CD4-positive, alpha-beta T cell treated with Interferon gamma for 1 hour (primary cell): ENCODE measurements at places on chromosomes 6 and 20.
A peak's percentile ranks its signal among the peaks of the same experiment; 100 is the strongest.

DNA sequence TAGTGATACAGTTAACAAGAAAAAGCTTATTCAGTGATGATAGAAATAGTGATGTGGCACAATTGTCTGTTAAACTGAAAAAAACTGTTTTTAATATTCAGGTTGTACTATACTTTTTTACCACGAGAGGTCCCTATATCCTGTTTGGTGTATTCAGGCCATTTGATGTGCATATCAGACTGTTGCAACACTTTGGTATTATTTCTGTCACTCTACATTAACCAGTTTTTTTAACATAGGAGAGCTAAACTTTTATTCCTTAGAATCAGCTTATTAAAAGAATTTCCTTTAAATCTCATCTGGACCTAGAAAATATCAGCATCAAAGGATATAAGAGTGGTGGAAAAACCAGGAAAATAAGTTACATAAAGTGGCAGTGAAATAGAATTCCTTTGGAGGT, 36.8 kb downstream of the TSPYL4 start:
- no peak for DNase-seq

GRCh38 chr6:161333410-161333809, 59.5 kb upstream of the AGPAT4 start:
- no peak for DNase-seq

- DNase-seq, result no peak
These were observed 9.1 kb upstream of the YTHDF1 start for GRCh38 chr20:63225082-63225454.

GRCh38 chr6:17458966-17459365, 65.6 kb downstream of the CAP2 start:
- DNase-seq, result no peak

- no peak for DNase-seq
These were observed 125.9 kb upstream of the INSM1 start for GRCh38 chr20:20241976-20242375.

DNA sequence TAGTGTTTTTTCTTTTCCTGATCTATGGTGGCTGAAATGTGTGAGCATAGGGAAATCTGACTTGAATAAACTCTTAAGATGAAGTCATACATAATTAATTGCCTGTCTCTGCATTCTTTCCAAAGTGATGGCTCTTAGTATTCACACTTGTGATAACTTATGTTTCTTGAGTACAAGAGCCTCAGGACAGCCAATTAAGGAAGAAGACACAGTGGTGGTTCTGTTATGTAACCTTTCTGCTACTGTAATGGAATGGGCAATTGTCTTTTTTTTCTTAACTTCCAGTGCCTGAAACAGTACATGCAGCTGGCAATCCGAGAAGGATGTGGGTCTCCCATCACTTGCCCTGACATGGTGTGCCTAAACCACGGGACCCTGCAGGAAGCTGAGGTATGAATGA, 40.1 kb downstream of the RNF144B start:
- DNase-seq, result no peak

DNA sequence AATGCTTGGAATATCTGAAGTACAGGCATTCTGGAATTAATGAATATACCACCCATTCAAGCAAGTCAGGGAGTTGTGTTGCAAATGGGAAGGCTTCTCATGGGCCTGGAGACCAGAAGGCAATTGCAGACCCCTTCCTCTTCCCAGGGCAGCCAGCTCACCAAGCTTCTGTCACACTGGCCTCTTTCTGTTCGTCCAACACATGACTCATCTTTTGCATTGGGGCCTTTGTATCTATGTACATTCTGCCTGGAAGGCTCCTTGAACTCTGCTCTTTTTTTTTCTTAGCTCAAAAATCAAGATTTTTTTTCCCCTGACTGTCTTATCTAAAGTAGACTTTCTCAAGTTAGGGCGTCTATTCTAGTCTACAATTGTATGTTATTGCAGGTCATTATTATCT, 132.9 kb upstream of the MYLIP start:
- DNase-seq, result no peak

DNA sequence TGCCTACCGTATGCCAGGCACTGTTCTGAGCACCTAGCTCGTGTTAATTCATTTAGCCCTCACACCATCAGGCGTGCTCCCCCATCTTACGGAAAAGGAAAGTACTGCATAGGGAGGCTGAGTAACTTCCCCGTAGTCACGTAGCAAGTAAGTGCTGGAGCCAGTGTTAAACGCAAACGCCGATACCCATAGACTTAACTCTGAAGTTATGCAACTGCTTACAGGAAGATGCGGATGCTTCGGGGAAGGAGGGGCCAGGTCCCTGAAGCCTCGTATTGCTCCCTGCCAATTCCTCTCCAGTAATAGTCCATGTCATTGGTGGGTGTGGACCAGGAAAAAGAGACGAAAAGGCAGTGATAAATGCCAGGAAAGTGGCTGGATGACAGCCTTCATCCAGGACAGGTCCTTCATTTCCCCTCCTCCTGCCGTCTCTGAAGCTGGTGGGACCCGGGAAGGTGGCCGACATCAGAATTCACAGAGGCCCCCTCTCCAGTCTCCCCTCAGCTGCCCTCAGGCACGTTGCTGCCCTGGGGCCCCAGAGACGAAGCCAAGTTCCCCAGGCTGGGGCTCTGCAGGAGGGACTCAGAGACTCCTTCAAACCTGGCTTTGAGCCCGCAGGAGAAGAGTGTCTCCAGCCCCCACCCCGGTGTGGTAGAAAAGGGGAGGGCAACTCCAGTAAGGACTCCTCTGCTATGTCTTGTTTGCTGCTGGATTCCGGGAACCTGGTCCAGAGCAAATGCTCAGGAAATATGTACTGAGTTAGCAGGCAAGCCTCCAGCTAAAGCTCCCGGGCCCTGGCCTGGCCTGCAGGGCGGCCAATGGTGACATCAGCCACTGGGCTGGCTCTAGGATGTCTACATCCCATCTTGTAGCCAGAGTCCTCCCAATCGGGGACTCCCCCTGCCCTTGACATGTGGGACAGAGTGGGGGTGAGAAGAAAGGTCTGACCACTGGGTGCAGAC, 37.8 kb downstream of the RAB44 start:
- peak; percentile 72 for DNase-seq

DNA sequence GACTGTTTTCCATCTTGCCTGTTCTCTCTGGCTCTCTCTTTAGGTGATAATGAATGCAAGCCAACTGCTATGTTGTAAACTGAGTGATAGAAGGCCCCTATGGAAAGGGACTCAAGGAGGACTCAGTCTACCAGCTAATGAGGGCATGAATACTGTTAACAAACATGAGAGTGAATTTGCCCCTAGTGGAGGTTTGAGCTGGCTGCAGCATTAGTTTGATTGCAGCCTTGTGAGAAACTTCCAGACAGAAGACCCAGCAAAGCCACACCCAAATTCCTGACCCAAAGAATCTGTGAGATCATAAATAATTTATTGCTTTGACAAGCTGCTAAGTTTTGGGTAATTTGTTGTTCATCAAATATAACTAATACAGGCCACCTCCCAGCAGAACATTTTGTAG, 50.0 kb upstream of the PLCB1 start:
- DNase-seq, result no peak

- DNase-seq, result no peak
These were observed 80.5 kb downstream of the TNFRSF21 start for GRCh38 chr6:47229255-47229654.

GRCh38 chr20:62737271-62737811, 28.7 kb downstream of the NTSR1 start:
- DNase-seq, result no peak

- no peak for DNase-seq
These were observed 10.7 kb downstream of the HLA-A start for GRCh38 chr6:29953001-29953441.

GRCh38 chr6:15941168-15941567, 187.7 kb upstream of the MYLIP start:
- no peak for DNase-seq

- DNase-seq, result peak; percentile 55
These were observed 123.2 kb upstream of the TMEM170B start for GRCh38 chr6:11414176-11414963.

DNA sequence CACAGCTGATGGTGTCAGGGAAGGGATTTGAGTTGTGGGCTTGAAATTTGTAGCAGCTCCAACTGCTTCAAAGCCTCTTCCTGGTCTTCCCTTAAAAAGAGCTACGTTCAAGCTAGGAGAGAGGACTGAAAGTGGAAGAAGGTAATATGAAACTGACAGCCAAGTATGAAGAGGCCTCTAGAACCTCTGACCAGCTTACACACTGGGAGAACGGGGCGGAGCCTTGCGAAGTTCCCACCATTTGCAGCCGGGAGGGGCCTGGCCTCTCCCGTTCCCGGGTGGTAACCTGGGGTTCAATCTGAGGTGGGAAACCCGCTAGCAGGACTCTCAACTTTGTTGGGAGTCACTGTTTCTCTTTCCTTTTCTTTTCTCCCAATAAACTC, 97.8 kb upstream of the PDE10A start:
- no peak for DNase-seq

GRCh38 chr6:169803271-169803811, 51.9 kb downstream of the ERMARD start:
- no peak for DNase-seq

GRCh38 chr6:6724539-6725467, 136.3 kb downstream of the LY86 start:
- peak; percentile 44 for DNase-seq

- DNase-seq, result no peak
These were observed 150.7 kb upstream of the SYNDIG1 start for GRCh38 chr20:24318569-24319352.

DNA sequence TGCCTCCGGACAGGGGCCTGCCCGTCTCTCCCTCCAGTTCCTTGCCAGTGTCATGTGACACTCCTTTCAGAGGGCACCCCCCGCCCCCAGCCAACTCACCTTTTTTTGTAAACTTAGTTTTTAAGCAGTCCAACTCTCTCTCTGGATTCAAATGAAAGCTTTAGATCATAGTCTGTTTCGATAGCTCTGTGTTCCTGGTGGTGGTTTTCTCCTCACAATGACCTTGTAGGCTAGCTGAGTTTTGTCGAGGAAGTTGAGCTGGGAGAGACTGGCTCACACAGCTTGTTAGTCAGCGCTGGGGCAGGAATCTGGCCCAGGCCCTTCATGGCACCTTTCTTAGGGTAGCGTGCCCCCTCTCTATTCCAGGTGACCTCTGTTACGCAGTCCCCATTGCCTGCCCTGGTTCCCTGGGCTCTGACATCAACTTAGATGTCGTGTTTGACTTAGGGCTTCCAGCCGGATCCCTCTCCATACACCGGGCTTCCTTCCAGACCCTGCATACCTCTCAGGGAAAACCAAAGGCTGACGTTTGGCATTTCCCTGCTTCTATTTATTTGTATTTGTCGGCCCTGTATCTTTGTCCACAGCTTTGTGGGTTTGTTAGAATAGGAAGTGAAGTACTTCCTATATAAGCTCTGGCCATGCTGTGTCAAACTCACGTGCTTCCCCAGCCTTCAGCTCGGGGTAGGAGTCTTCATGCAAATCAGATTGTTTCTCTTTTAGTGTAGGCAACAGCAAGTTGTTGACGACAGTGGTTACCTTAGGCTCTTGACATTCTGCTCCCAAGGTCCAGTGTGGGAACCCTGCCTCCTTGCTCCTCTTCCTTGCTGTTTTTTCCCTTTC, 12.7 kb downstream of the IGF2R start:
- peak; percentile 71 for DNase-seq

- no peak for DNase-seq
These were observed 188.4 kb downstream of the JARID2 start for GRCh38 chr6:15434263-15434662.

DNA sequence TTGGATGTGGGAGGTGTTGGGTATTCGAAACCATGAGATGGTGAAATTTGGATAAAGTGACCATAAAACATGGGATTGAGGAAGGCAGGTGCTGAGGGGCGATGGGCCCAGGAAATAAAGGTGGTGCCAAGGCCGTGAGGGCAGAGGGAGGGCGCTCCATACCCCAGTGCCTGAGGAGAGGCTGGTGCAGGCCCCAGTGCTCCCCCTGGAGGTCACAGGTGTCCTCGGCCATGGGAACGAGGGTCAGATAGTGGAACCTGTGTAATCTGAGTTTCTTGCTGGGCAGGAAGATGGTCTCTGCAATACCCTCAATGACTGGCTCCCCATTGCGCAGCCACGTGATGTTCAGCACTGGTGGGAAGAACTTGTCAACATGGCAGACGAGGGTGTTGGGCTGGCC, 16.2 kb downstream of the HLA-DPB1 start:
- peak; percentile 31 for DNase-seq

- no peak for DNase-seq
These were observed 45.0 kb downstream of the ADNP start for GRCh38 chr20:50886184-50886790.

GRCh38 chr6:25179051-25179778, 100.0 kb upstream of the CARMIL1 start:
- no peak for DNase-seq

DNA sequence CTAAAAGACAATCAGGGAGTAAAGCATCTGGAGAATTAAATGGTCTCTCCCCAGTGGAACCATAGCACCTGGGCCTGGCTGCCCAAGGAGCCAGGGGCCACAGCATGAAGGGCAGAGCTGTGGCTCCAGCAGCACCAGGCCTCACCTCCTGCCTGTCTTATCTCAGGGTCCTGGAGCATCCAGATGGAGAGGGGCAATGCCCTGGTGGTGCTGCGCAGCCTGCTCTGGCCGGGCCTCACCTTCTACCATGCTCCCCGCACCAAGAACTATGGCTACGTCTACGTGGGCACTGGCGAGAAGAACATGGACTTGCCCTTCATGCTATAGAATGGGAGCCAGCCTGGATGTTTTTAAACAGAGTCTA, 17.0 kb downstream of the MRPS18A start:
- DNase-seq, result no peak

DNA sequence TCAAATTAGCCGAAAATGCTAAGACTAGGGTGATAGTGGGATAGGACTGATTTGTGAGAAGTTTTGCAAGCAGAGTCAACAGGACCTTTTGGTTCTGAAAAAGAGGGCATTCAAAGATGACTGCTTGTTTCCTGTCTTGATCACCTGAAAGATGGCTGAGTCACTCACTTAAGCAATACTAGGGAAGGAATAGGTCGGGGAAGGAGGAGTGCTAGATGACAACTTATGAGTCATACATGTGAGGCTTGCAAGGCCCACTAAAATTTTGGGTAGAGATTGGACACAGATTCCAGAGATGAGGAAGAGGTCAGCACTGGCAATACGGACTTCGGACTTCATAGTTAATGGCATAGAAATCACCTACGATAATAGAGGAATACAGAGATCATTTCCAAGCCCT, 89.2 kb downstream of the FAM83B start:
- no peak for DNase-seq

DNA sequence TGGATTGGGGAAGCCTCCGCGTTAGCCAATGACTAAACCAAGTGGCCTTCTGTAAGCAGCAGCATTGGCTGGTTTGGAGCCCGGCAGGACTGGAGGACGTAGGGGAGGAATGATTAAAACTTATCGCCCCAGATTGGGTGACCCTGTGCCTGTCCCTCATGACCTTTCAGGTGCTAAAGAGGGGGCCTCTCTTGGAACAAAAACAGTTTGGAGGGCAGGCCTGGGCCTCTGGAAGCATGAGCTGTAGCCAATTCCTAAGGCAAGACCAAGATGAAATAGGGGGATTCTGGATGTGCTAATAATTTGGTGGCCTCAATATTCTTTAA, 1.4 kb downstream of the GMPR start:
- peak; percentile 43 for DNase-seq

DNA sequence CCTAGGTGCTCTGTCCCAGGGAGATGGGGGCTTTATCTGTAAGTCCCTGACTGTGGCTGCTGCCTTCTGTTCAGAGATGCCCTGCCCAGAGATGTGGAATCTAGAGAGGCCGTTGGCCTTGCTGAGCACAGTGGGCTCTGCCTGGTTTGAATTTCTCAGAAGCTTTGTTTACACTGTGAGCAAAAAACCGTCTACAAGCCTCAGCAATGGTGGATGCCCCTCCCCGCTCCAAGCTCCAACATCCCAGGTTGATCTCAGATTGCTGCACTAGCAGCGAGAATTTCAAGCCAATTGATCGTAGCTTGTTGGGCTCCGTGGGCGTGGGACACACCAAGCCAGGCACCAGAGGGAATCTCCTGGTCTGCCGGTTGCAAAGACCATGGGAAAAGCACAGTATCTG, 16.3 kb upstream of the RPP40 start:
- DNase-seq, result no peak
